Activated CD8-positive, alpha-beta memory T cell treated with anti-CD3 and anti-CD28 coated beads for 24 hours (primary cell): ENCODE measurements at places on chromosomes 13 and 19.

- DNase-seq: no peak
Observed at GRCh38 chr13:39616087-39616694, 13.2 kb upstream of the LHFPL6 start.

GRCh38 chr13:77733674-77734073 lies 36.2 kb downstream of the SLAIN1 start:
- no peak for DNase-seq

- no peak for DNase-seq
Observed at GRCh38 chr13:35524171-35524570, 47.7 kb upstream of the MAB21L1 start.

DNA sequence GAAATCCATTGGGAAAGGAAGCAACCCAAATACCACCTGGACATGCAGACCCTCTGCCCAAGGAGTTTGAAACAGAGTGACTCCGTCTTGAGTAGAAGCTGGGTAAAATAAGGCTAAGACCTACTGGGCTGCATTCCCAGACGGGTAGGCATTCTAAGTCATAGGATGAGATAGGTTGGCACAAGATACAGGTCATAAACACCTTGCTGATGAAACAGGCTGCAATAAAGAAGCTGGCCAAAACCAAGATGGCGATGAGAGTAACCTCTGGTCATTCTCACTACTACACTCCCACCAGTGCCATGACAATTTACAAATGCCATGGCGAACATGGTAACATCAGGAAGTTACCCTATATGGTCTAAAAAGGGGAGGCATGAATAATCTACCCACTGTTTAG lies 40.2 kb downstream of the RFXAP start:
- no peak for DNase-seq

DNA sequence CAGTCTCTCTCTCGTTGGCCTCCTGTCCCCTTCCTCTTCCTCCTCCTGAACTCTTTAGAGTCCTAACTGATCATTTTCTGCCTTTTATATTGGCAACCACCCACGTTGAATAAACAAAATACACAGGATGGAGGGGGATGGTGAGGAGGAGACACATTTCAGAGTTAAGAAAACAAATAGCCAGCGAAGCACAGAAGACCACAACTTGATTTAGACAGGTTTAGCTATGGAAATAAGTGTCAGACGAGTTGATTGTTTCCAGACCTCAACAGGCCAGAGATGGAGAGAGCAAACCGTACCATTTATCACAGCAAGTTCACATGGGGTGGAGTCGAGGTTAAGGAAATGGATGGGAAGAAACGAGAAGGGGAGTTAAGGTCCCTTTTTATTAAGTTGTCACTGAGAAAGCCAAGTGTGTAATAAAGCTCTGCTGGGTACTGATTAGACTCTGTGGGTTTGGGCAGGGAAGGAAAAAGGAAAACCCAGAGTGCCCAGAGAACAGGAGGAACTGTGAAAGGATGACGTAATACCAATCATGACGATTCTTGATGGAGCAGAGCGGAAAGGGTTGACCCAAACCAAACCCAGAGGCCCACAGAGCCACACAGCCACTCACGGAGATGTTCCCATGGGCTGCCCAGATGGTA lies 11.1 kb upstream of the SERP2 start:
- DNase-seq: no peak

- DNase-seq: no peak
Observed at GRCh38 chr13:23797276-23797903, 91.8 kb downstream of the MIPEP start.

GRCh38 chr19:37332839-37333238 lies 38.1 kb upstream of the ZNF527 start:
- no peak for DNase-seq

DNA sequence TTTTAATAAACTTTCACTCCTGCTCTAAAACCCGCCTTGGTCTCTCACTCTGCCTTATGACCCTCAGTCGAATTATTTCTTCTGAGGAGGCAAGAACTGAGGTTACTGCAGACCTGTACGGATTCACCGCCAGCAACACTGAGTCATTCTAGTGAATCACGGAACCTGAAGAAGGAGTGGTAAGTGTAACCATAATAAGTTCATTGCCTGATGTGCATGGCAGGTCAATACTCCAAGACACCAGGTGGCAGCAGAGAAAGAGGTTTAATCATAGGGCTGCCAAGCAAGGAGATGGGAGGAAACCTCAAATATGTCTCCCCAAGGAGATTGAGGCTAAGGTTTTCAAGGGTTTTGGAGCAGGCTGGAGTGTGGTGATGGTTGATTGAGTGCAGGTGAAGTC lies 204.3 kb upstream of the IPO5 start:
- no peak for DNase-seq

DNA sequence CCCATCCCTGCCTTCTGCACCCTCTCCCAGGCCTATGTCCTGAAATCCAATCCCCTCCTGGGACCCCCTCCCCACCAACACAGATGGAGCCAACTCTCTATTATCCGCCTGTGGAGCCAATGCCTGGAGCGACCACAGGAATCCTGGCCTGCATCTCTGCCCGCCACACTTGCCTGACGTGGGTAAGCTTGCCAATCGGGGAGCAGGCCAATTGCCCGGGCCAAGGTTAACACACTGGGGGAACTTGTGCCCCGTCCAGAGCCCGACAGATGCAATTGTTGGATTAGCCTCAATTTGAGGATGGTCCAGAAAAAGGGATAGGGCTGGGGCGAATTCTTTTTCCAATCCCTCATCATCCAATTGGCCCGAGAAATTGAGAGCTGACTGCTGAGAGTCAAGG lies 5.9 kb downstream of the WIZ start:
- no peak for DNase-seq
